ENCODE measurements at places on chromosomes 12 and 14.
A peak's percentile ranks its signal among the peaks of the same experiment; 100 is the strongest.

DNA sequence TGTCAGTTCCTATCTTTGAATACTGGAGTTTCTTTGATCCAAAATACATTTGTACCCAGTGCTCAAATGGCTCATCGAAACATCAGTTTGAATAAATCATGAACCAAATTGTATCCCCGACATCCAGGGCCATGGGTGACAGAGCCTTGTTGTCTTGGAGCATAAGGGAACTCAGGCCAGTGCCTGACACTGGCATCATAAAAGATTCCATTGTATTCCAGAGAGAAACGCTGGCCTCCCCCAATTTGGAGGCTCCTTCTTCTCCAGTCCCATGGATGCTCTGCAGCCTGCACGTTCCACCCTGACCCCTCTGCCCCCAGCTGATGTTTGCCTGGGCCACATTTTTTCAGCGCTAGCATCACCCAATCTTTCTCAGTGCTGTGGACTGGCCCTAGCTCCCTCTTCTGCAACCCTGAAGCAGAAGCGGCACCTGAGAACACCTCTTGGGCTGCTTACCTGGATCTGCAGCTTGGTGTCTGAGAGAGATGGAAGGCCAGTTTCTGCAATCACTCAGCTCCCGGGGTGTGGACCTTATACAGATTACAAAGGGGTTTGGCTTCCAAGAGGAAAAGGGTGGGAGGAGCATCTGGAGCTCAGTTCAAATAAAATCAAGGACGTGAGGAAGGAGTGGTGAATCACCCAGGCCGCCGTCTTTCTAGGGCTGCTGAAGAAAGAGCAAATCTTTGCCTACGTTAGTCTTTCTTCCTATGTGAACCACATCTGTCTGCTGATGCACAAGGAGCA lies at the start of gene RNASE1:
RNASE1 (minus strand) TSS at position 504 of the 744 bp plus-strand sequence. CDS start 776 bp downstream, outside the sequence.
- no peak for DNase-seq

DNA sequence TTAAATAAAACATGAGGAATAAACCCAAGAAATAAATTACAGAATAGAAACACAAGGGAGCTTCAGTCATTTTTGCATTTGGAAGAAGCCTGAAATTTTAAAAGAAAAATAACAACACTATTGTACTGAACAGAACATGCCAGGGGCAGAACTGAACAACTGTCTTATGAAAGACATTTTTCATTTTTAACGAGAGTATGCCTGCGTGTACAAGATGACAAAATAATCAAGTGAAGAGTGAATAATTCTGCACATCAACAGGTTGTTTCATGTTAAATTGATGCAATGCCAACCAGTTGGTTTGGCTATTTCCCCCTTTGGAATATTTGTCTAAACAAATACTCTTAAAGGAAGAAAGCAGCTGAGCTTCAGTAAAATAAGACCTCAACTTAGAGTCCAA lies 103.3 kb upstream of the BTG1 start:
- no peak for DNase-seq

GRCh38 chr12:47303207-47303606 lies 223.4 kb upstream of the AMIGO2 start:
- DNase-seq = no peak

DNA sequence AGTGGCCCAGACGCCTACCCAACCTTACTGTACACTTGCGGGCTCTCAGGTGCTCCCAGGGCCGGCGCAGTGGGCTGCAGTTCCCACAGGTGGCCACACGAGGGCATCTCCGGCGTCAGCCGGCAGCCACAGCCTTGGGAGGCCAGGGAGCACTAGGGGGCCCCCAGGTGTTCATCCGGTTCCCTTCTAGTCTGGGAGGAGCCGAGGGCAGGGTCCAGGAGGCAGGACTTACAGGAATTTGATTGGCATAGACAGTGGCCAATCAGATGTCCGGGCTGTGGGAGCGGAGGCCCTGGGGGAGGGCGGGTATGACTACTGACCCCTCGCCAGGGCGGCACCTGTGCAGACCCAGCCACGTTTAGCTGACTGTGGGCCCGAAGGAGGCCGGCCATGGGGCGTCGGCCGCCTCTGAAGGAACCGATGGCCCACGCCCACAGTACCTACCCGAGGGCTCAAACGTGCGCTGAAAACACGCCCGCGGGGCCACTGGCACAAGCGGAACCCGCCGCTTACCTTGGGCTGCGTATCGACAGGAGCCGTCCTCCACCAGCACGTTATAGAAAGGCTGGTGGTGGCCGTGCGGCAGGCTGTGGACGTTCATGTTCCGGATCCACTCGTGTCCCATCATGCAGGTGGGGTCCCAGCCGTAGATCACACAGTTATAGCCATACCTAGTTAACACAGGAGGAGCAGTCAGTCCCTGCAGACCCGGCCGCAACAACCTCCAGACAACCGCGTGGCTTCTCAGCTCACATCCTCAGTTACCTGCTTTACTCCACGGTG lies 34.8 kb downstream of the FBXO21 start:
- DNase-seq = peak; percentile 27

DNA sequence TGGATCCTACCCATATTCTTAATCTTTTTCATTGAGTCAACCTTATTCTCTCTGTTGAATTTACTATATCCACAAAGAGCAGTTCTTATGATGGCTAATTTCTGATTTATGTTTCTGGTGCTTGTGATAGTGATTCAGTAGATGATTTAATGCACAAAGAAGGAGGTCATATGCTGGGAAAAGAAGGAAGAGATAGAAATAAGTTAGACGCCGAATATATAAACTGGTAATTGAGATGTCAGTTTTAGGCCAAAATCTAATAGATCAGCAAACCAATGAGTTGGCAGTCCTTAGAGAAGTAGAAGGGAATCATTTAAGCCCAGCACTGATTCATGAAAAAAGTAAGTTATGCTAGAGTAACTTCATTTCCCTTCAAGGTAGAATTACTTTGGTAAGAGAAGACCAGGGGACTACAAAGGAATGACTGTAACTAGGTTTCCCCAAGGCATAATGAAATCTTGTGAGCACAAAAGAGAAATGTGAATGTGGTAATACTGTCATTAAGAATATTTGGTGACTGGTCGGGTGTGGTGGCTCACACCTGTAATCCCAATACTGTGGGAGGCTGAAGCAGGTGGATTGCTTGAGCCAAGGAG lies 132.4 kb downstream of the TGFB3 start:
- no peak for DNase-seq

DNA sequence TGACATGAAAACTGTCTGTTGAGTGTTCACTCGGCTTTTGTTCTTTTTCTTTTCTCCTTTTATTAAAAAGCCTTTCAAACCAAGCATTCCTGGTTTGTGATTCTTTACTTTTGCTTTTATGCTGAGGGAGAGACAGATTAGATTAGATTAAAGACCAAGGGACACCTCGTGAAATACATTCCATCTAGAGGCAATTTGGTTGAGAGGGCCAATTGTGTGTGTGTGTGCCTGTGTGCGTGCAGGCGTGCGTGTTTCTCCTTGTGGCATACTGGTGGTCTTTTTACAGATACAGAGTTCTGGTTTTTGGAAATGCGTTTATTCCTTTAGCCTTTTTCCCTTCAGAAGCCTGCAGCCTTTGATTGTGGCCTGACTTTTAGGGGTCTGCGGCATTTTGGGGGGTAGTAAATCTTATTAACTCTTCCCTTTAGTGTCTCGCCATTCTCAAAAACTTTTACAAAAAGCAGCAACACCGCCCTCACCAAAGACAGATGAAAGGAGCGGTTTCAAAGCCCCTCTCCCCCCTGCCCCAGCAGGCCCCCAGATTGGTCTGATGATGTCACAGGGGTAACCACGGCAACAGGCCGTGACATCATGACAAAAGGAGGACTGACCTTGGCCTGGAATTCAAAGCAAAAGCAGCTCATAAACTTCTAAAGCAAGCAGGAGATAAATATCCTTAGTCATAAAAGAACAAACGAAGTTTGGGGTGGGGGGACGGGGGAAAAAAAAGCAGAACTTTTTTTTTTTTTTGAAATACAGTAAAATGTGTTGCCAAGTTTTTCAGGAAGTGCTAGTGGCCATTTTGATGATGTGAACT lies 84.1 kb upstream of the TBX3 start:
- no peak for DNase-seq

- DNase-seq = no peak
Measured at GRCh38 chr12:19856389-19856788, 417.1 kb downstream of the AEBP2 start.

- DNase-seq = no peak
Measured at GRCh38 chr12:106840243-106840642, 65.8 kb downstream of the RIC8B start.

GRCh38 chr12:52033446-52034140 lies 17.6 kb upstream of the NR4A1 start:
- DNase-seq = no peak

GRCh38 chr12:27261866-27262265 lies 17.8 kb downstream of the STK38L start:
- DNase-seq = no peak

GRCh38 chr14:102474934-102475333 lies 34.6 kb downstream of the ANKRD9 start:
- DNase-seq = no peak

GRCh38 chr12:6965714-6966113 lies 4.8 kb downstream of the PHB2 start:
- DNase-seq = no peak

DNA sequence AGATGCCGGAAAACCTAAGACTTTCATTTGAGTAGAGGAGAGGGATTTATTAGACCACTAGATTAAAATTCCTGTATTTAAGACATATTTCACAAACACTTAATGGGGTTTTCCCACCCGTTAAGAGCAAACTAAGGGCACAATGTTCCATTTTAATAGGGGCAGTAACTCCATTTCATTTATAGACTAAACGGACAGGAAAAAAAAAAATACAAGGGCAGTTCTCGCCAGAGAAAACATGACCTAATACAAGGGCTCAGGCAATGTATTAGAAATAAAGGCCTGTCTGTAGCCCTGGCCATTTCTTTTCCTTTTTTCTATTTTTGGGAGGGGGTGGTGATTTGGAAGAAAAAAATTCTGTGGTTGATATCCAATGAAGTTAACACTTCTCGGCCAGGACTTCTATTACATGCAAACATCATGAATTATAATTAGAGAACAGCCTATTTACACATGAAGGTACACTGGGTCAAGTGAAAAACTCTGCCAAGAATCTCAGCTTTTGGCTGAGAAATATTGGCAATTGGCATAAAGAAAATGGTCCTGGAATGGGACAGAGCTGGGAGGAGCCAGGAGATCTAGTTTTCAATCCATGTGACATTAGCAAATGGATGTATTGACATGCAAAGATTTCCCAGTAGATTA lies 641.1 kb upstream of the TBX3 start:
- no peak for DNase-seq

- DNase-seq = no peak
Measured at GRCh38 chr12:52191841-52192791, at the start of gene KRT80. Gene KRT80 (minus strand): TSS chr12:52192014. CDS start chr12:52191902, 112 bp downstream.

- no peak for DNase-seq
Measured at GRCh38 chr12:78968226-78968625, 103.7 kb downstream of the SYT1 start.

DNA sequence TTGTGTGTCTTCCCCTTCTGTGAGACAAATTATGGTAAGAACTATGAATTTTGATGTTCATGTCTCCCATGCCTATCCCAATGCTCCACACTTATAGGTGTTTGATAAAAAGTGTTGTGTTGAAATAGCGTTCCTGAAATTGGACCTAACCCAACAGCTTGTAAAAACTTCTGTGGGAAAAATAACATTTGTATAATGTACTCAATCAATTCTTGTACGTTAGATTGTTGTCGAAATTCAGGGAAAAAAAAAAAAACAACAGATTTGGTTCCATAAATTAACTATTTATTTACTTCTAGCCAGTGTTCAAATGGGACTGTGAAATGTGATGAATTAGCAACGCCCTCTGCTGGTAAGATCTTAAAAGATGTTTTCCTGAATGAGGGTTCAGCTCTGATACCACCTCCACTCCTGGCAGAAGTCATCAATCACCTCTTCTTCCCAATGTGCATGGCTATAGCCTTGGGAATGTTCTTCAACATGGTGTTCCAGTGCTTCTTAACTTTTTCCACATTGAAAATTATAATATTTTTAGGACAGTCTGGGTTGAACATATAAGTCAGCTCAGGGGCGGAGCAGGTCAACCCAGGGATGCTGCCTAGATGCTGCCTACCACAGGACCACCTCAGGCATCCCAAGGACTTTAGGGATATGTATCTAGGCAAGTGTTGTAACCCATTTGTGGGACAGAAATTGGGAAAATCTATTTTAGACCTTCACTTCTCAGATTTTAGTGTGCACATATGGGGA lies 170.6 kb downstream of the OTOGL start:
- no peak for DNase-seq

- DNase-seq = no peak
Measured at GRCh38 chr14:99055019-99055418, 217.0 kb downstream of the BCL11B start.

GRCh38 chr14:75070383-75070782 lies 942 bp downstream of the ZC2HC1C start:
- no peak for DNase-seq

GRCh38 chr12:92927055-92927435 lies 2.0 kb downstream of the EEA1 start:
- no peak for DNase-seq

DNA sequence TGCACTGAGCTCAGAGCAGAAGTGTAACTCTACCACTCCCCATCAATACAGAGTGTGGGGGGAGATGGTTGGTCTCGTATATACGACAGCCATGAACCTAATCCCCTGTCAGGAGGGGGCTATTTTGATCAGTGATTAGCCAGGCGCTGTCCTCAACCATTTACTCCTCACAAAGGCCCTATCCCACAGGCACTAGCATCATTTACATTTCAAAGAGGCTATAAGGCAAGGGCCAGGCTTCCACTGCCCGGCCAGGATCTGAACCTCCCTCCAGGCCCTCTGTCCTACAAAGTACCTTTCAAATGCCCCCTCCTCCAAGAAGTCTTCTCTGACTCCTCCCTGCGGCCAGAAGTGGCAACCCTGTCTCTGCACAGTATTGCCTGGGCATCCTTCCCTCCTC lies 74.7 kb downstream of the ITPK1 start:
- DNase-seq = no peak

DNA sequence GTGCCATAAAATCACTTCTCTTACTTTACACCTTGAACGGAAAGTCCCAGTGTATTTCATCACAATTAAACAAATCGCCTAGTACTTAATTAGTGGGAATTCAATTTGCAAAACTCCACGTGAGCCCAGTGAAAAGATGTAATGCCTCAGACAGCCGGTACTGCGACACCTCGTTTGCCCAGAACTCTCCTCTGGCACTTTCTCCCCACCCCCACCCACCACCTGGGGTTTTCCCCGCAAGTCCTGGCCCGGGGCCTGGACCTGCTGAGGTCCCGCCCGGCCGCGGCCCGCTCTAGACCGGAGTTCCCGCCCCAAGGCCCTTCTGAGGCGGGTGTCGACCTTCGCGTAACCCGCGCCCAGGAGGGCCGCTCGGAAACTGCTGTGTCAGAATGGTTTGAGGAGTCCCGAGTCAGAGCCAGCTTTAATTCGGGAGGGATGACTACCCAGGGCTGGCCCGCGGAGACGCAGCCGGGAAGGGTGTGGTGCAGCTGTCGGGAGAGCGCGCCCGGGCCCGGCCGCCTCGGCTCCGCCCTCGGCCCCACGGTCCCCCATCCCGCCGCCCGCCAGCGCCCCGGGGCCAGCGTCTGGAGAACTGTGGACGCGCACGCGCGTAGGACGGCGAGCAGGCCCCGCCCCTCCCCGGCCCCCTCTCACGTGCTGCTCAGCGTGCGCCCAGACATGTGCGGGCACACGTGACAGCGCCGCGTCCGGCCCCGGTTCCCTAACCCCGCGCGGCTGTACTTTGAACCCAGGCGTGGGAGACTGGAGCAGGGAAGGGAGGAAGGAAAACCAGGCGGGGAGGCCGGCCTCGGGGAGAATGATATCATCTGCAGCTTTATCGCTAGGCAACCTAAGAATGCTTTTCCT lies 10.8 kb downstream of the BHLHE41 start:
- DNase-seq = peak; percentile 23

- DNase-seq = no peak
Measured at GRCh38 chr12:9039397-9039977, 50.1 kb downstream of the KLRG1 start.

GRCh38 chr12:60803147-60803546 lies 1207.3 kb downstream of the SLC16A7 start:
- no peak for DNase-seq
